NCI-H774 (cell line): ENCODE measurements at places on chromosomes 6 and 20.

- DNase-seq, result peak; percentile 32
Observed at GRCh38 chr6:28643017-28643740, 117.5 kb downstream of the GPX5 start.

DNA sequence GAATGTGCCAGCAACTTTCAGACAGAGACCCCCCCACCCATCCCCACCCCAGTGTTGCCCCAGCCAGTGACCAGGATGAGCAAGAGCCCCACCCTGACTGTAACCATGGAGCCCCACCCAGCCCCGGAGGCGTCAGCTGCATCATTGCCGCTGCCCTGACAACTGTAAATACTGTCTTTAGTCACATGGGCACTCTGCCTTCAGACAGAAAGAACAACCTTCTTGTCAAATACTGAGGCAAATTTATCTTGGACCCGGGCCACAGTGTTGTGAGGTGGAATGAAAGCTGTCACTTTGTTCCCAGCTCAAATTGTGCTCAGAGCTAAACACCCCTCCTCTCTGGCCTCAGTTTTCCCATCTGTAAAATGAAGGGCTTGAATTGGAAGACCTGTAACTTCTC, 23.7 kb downstream of the MOCS3 start:
- DNase-seq, result peak; percentile 66

DNA sequence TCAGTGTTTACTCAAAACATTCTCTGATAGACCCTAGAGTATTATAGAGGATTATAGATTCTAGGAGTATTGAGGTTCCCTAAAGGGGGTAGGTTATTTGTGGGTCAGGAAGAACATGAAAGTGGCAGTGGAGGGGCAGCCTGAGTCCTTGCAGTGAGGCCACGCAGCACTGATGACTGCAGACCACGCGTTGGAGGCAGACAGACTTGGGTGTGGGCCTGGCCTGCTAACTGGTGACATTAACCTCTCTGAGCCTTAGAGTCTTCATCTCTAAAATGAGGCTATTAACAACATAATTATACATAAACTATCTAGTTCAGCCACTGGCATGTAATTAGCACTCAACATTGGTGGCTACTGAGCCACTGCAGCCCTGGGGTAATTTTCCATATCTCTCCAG, 16.1 kb downstream of the MTCL3 start:
- no peak for DNase-seq

DNA sequence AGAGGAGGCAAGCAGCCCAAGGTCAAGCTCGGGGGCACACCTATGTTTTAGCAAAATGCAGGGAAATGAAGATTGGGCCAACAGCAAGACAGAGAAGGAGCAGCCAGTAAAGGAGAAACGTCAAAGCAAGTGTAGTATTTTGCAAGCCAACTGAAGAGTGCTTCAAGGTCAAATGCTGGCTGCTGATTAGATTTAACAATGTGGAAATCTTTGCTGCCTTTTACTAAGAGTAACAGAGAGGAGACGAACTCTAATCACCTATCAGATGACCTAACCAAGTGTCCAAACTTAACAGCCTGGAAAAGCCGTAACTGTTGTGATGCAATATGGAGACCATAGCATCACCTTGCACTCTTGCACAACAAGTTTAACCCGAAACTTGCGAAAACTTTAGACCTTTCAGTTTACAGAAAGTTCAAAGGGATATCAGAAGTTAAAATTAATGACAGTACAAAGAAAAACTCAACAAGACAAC, 30.4 kb downstream of the AKIRIN2 start:
- no peak for DNase-seq

GRCh38 chr6:112203577-112204349, 50.6 kb downstream of the LAMA4 start:
- no peak for DNase-seq

DNA sequence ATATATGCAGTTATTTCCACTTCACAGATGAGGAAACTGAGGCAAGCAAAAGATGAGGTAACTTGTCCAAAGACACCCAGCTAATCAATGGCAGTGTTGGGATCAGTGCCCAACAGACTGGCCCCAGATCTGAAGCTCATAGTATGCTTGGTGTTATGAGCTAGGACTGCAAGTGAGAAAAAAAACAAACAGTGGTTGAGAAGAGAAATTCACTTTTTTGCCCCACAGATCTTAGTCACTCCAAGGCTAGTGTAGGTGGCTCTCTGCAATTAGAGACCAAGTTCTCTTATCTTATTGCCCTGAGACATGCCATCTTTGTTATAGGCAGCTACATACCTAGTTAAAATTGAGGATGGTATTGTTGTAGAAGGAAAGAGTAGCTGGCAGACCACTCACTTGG, 16.3 kb downstream of the PLEKHG1 start:
- no peak for DNase-seq

DNA sequence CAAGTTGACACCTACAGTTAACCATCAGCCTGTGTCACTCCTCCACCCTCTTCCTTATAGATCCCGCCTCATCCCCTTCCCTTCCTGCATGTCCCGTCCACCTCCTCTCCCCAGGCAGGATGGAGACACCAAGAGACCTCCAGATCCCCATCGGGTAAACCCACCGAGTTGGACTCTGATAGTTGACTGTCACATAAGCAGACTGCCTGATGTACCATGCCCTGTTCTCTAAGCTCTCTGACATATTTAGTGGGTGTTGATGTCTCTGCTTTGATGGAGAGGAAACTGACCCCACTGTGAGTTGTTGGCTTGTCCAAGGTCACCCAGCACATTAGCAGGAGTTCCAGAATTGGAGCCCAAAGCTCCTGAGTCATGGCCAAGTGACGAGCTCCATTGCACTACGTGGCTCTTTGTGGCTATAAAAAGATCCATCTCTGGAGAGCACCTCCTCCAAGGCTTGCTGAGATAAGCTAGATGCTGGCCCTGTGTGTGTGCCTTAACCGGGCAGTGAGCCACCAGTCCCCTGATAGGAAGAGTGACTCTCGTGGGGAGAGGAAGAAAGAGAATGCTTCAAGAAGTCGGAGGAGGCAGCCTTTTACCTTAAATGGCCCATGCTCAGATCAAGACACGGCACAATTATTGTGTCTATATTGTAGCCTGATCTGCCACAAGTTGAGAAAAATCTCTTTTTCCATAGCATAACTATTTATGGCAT, 236.0 kb upstream of the ECI2 start:
- DNase-seq, result no peak

GRCh38 chr6:134345789-134346188, 27.9 kb upstream of the SGK1 start:
- DNase-seq, result no peak

GRCh38 chr6:136037242-136037875, 185.9 kb downstream of the PDE7B start:
- DNase-seq, result no peak

GRCh38 chr6:166637812-166638572, 10.9 kb upstream of the RPS6KA2 start:
- no peak for DNase-seq

- no peak for DNase-seq
Observed at GRCh38 chr20:36144336-36144735, 10.2 kb upstream of the EPB41L1 start.

DNA sequence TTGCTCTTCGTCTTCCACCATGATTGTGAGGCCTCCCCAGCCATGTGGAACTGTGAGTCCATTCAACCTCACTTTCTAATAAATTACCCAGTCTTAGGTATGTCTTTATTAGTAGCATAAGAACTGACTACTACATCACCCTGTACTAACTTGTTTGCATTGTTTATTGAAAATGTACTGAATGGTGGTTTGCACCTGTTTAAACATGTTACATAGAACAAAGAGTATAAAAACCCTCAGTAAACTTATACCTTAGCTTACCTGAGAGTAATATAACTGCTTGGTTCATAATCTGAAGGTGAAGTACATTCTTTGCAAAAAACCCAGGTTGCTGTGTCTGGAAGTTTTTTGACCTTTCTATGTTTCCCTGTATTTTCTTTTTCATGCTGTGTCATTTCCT, 777.8 kb downstream of the TBC1D32 start:
- peak; percentile 75 for DNase-seq

GRCh38 chr6:112234601-112235000, 19.8 kb downstream of the LAMA4 start:
- DNase-seq, result no peak

GRCh38 chr6:100472674-100473073, 8.0 kb upstream of the SIM1 start:
- no peak for DNase-seq

DNA sequence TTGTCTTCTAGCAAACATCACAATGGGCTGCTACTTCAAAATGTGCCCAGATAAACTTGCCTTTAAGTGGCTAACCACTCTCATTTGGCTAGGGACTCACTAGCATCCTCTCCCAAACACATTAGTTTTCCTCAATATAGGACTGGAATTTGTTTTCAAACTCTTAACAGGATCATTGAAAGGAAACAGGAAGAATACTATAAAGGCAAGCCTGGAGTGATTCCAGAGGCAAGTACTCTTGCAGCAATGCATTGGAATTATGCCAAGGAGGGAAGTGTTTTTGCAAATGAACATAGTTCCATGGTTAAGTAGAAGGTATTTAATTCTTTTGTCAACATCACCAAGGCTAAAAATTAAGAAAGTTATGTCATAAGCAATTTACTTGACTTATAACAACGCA, 12.2 kb downstream of the EPHA7 start:
- DNase-seq, result peak; percentile 69

DNA sequence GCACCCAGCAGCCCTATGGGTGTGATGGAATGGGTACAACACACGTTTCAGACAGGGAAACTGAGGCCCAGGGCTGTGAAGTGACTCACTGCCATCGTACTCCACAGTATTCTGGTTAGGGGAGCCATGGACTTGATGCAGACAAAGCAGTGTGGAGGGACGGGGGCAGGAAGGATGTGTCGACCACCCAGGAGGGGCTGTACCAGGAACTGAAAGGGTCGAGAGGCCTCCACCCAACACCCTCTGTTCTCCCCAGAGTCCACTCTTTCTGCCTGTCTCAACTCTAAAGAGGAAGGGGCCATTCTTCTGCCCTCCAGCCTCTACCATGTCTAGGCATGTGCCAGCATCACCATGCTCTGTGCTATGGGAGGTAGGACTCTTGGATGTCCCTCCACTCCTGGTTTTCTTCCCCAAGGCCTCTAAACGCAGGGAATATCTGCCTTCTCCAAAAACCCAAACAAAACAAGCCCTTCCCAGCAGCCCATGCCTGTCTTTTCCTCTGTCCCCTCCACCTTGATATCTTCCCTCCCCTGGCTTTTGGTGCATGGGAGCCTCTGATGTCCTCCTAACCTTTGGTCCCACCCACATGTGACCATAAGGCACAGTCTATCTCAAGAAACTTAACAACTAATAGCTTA, 7.4 kb downstream of the SLC22A1 start:
- DNase-seq, result no peak

GRCh38 chr6:113820761-113821160, 36.4 kb upstream of the MARCKS start:
- no peak for DNase-seq

DNA sequence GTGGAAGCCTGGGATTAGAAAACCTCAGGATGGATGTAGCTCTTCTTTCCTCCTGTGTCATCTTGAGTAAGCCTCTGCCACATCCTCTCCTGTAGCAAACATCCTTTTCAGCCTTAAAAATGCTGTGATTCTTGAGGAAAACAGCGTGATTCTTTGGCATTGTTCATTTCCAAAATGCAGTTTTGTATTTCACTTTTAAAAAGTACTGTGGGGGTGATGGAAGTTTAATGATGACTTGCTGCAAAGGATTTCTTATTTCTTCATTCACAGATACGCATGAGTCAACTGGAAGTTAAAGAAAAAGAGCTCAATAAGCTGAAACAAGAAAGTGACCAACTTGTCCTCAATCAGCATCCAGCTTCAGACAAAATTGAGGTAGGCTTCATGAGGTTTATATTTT, 23.9 kb upstream of the SNRNP48 start:
- no peak for DNase-seq

GRCh38 chr20:37378785-37379598, 33.1 kb downstream of the SRC start:
- DNase-seq, result no peak

GRCh38 chr6:18328070-18328469, 59.1 kb upstream of the RNF144B start:
- no peak for DNase-seq

GRCh38 chr20:13665709-13666395, 27.1 kb upstream of the TASP1 start:
- DNase-seq, result no peak

DNA sequence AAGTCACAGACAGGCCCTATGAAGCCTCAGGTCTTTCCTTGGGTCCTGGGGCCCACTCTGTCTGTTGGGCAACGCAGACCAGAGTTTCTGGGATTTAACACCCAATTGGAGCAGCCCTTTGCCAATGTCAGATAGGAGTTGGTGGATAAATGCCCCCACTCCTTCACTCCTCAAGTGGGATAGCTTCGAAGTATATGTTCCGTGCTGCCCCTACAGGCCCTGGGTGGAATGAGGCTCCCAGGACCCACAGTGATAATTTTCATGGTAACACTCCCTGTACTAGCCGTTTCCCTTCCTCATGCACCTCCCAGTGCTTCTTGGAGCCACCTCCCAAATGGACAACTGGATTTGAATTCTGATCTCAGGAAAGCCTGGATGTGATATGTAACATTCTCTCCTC, 145.4 kb downstream of the FOXA2 start:
- DNase-seq, result no peak

- no peak for DNase-seq
Observed at GRCh38 chr20:16104783-16105182, 468.5 kb downstream of the KIF16B start.

GRCh38 chr6:75624988-75625387, 23.3 kb downstream of the SENP6 start:
- DNase-seq, result no peak

DNA sequence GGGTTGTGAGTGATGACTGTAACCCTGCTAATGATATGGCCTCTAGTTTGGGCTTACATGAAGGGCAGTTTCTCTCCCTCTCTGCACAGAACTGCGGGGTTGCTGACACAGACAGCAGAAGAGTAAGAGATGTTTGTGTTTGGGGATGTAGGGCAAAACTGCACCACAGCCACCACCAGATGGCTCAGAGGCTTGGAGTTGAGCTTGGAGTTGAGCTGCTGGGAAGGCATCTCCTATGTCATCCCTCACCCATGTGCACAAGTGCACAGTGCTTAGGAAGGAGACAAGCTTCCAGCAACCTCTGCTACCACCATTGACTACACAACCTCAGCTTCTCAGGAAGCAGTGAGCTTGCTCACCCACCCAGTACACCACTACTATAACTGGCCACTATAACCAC, 303.9 kb upstream of the DEFB112 start:
- no peak for DNase-seq

DNA sequence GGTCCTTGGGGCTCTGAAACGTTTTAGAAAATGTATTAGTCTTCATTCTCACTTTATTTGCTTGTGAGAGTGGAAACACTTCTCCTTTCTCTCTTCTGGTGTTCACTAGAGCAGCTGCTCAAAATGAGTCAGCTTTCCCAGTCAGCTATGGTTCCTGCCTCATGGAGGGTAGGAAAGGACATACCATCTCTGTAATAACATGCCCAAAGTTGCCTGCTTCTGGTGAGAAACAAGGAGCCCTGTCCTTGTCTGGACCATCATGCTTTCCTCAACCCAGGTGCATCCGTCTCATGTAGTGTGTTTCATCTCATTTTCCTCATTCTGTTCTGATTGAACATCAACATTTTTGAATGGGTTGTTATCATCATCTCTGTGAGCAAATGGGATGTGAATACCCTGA, 17.1 kb upstream of the TINAG start:
- DNase-seq, result no peak

- no peak for DNase-seq
Observed at GRCh38 chr20:36836591-36837269, 39.2 kb upstream of the TLDC2 start.
